GF-D8 (cell line): ENCODE measurements at places on chromosomes 7 and 10.
A peak's percentile ranks its signal among the peaks of the same experiment; 100 is the strongest.

DNA sequence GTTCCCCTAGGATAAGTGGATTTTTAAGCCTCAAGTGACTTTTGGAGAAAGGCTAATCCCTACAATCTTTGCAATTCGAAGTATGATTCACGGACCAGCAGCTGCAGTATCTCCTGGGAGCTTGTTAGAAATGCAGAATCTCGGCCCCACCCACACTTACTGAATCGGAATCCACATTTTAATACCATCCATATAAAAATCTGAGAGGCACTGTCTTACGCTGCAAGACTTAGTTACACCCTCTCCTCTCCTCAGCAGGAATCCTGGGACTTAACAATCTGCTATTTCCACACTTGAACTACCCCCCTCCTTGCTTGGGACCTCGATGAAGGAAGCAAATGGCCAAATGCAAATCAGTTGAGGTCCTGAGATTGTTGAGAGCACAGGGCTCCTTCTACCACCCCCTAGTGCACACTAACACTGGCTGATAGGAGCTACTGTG is 21.0 kb downstream of the ITPRIP start:
- DNase-seq: no peak

GRCh38 chr10:112951359-112952281 is 1.6 kb downstream of the TCF7L2 start:
- DNase-seq: peak; percentile 14

- peak; percentile 45 for DNase-seq
Observed at GRCh38 chr10:119270762-119271366, 63.5 kb downstream of the GRK5 start.

- DNase-seq: no peak
Observed at GRCh38 chr10:4698075-4698474, 127.9 kb upstream of the AKR1E2 start.

DNA sequence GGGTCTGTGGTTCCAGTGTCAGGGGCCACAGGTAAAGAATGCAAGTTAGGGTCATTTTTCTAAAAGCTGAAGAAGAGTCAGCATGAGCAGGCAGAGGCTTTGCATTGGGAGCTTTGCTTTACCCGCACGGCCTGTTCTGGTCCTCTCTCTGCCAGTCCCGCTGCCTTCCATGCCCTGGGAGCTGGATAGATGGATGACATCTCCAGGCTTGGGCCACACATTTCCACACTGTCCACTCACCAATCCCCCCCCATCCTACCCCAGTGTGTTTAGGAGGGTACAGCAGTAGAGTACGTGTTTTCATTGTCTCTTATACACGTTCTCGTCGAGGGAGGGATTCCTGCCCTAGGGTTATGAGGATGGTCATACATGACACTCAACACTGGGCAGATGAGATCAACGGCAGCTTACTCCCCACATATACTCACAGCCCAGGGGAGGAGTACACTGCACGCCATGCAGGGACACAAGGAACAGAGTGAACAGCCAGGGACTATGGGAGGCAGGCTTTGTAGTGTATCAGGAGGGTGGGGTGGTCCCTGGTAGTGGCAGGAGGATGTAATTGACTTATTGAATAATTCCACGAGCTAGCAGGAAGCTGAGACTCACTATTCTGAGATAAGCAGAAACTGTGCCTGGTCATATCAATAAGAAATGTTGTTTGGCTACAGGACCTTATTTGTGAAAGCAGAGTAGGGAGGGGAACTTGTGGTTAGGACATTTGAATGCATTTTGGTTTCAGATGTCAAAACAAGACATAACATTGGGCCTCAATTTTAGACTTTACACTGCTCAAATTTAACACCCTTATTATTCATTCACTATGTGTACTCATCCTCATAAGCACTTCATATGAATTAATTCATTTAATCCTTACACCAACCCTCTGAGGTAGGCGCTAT is 36.6 kb downstream of the PLPP4 start:
- no peak for DNase-seq

GRCh38 chr7:4849390-4849789 is 12.4 kb downstream of the PAPOLB start:
- DNase-seq: peak; percentile 8

DNA sequence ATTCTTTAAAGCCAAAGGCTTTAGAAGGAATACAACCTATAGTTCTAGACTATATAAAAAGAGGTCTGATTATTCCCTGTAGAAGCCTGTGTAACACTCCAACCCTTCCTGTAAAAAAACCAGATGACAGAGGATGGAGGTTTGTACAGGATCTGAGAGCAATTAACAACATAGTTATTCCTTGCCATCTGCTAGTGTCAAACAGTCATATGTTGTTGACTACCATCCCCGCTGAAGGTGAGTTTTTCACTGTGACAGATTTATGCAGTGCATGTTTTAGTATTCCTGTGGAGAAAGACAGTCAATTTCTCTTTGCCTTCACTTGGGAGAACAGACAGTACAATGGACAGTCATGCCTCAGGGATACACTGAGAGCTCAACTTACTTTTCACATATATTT is 19.0 kb upstream of the SLC26A4 start:
- DNase-seq: no peak

- no peak for DNase-seq
Observed at GRCh38 chr10:76012716-76013327, 581.4 kb downstream of the LRMDA start.

GRCh38 chr7:106871793-106872571 is 6.9 kb downstream of the PIK3CG start:
- no peak for DNase-seq

- DNase-seq: no peak
Observed at GRCh38 chr7:78232806-78233205, 434.2 kb downstream of the PHTF2 start.

- no peak for DNase-seq
Observed at GRCh38 chr7:80923211-80923612, 4.4 kb upstream of the SEMA3C start.

GRCh38 chr10:48439031-48439430 is 132.6 kb downstream of the MAPK8 start:
- DNase-seq: no peak

DNA sequence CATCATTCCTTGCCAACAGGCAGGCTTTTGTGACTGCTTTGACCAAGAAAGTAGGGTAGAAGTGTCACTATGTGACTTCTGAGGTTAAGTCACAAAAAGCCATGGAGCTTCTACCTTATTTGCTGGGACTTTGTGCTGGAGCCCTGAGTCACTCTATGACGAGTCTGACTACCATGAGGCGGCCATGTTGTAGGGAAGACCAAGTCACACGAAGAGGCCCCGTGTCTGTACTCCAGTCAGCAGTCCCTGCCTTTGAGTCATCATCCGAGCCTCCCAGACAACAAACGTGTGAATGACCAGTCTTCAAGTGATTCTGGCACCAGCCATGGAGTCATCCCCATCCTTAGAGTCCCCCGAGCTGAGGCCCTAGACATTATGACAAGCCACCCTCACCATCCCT is 3.5 kb upstream of the MYL10 start:
- DNase-seq: no peak

GRCh38 chr10:44008270-44008916 is 359.7 kb upstream of the ZNF32 start:
- no peak for DNase-seq

DNA sequence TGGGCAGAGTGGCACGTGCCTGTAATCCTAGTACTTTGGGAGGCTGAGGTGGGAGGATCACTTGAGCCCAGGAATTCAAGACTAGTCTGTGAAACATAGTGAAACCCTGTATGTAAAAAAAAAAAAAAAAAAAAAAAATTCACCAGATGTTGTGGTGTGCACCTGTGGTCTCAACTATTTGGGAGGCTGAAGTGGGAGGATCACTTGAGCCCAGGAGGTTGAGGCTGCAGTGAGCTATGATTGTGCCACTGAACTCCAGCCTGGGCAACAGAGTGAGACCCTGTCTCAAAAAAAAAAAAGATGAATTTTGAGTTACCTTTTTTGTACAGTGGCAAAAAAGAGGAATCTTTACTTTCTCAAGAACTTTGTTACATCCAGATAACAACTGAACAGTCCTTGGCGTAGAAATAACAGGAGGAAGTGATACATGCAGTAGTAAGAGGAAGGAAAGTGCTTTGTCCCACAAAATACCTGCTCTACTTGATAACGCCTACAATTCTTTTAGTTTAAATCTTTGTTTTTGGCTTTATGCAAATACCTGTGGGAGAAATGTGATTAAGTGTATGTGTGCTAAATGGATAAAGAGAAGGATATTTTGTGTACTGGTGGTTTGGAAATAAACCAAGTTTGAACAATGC is 29.3 kb downstream of the SPAG6 start:
- DNase-seq: no peak
